ENCODE measurements at places on chromosomes 3 and 15.

DNA sequence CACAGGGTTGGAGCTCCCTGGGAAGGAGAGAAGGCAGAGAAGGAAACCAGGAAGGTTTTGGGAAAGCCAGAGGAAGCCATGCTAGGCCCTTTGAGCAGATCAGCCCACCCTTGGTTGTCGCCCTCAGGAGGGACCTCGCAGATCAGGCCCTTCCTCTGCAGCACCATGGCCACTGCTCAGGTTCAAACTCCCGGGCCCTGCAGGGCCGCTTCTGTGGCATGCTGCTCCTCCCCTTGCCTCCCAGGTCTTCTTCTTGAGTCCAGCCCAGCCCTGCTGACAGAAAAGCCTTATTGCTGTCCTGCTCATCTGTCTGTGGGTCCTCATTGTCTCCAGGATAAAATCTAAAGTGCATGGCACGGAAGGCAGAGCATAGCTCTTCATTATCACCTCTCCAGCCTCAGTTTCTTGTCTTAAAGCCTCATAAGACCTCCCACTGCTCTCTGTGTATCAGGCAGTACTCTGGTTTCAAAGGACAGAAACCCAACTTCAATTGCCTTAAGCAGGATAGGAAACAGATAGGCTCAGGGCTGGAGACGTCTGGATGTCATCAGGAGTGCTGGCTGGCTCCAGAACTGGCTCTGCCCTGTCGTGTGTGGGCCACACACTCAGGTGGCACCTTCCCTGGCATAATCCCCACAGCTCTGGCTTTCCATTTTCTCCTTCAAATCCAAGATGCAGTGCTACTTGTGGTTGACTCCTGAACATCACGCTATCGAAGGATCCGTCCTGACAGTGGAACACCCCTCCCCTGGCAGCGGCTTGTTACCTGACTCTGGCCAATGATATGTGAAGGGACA, 118.5 kb downstream of the EEFSEC start:
- no peak for DNase-seq

DNA sequence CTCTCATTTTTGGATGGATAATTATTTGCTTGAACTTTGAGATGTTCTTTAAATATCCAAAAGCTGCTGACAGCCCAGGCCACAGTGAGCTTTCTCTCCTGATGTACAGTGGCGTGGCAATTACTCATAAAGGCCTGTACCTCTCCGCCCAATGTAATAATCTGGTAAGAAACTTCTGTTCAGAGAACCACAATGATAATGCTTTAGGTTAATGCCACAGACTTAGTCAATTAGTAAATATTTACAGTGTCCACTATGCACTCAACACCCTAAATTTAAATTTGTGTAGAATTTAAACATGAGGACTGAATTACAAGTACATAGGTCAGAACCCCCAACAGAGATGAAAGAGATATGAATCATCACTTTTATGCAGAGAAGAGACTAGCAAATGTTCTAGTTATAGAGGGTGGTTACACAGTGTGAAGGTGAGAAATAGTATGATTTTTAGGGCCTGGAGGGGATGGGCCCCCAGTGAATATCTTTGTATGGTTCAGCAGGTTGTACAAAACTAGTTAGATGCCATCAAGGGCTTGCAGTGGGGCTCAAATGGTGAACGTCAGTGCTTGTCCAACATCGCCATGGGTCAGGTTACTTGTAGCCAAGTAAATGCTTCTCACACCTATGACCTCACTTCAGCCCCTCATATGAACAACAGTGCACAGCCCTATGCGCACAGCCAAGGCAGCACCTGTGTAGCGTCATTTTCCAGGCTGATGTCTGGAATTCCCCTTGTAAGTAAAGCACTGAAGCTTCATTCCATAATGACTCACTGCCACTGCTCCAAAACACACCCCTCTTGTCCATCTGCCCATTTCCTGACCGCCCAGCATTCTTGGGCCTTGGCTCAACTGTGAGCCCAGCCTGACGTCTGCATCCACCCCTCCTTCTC, 13.3 kb downstream of the ABHD2 start:
- no peak for DNase-seq

DNA sequence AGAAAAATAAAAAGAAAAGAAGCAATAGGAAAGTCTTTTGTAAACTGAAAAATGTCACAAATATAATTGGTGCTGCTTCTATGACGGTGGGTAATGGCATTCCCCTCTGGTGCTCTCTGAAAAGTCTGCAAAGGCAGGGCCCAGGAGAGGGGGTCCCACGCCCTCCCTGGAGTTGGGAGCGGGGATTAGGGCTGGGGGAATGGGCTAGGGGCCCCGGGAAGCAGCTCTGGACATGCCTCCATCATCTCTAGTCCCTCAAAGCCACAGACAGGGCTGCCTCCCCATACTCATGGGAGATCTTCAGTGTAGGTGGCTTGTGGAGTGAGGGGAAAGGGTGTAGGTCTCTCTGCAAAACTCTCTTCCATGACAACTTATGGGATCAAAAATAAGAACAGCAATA, 7.8 kb upstream of the RHCG start:
- no peak for DNase-seq

- no peak for DNase-seq
These were observed 177.7 kb downstream of the ZNF385D start for GRCh38 chr3:21573291-21573690.

- DNase-seq, result no peak
These were observed at the start of gene CPLX3 for GRCh38 chr15:74826364-74826819. Gene CPLX3 (plus strand): TSS chr15:74826627. CDS start chr15:74826704, 77 bp downstream.

DNA sequence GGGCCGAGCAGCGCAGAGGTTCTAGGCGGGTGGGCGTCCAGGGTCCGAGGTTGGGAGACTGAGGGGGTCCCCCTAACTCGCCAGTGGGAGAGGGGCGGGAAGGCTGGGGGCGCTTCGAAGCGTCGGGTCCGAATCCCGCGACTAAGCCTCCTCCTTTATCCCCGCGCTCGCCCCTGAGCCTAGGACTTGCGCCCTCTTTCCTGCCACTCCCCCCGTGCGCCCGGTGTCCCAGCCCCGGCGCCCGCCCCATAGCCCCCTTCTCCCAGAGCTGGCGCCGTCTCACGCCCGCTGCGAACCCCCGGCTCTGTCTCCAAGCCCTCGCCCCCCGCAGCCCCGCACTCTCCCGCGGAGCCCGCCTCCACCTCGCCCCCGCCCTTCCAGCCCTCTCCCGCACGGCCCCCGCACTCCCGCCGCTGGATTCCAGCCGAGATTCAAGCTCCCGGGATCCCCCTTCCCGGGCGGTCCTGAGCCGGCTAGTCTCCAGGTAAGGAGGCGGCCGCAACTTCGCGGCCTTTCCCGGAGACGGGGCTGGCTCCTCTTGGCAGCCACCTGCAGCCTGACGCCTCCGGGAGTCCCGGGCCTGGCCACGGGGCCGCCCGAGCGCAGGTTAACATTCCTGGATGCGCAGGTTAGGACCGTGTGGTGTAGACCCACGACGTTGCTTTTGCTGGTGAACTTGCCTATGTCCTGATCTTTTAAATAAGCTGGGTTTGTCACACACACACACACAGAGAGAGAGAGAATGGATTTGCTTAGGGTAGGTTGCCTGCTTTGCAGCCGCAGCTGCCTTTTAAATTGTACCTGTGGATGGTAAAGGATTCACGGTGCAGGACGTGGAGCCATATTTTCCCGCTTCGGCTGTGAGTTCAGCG, 563 bp downstream of the PXYLP1 start:
- peak; percentile 22 for DNase-seq

DNA sequence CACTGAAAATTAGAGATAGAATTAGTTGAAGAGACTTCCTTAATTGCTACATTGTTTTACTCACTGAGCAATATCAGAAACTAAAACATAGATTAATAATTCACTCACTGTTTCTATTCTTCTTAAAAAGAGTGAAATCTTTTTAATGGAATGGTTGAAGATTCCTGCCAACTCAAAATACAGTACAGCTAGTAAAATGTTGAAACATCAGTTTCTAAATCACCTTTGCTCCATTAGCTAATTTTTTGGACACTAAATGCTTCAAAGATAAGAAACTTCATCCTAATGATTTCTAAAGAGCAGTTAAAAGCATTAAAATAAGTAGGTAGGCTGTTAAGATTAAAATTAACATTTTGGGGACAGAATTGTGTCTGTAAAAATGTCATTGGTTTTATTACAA, 10.5 kb upstream of the NIT2 start:
- DNase-seq, result no peak

- no peak for DNase-seq
These were observed 521.9 kb upstream of the NAALADL2 start for GRCh38 chr3:174337227-174337626.

DNA sequence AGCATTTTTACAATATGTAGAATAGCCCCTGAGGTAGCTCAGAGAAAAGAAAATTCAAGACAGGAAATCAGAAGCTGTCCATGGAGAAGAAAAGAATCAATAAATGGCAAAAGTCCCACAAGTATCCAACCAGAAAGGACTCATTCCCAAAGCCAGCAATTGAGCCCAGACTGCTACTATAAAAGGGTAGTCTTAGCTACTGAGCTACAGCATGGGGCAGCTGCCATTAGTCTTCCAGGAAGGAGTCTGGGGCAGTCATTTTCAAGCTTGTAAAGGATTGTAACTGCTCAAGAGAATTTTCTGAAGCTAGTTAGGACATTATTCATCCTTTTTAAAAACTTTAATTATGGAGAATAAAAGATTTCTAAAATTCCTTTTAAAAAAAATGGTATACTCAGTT, 10.5 kb downstream of the LEKR1 start:
- DNase-seq, result no peak

GRCh38 chr3:124053871-124054270, 61.9 kb upstream of the ROPN1 start:
- no peak for DNase-seq

DNA sequence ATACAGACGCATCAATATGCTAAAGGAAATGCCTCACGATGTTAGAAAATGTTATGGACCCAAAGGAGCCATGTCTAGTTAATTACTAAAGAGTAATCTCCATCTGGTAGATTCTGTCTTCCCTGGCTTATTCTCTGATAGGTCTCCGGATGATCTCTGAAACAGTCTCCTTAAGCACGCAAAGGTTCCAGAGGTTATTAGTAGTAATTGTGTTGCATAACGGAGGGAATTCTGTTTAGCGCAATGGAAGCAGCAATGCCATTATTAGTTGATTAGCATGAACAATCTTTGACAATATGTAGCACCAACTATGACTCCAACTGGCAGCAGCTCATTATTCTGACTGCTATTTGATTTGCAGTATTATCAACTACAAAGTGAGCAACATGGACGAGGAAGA, 952.5 kb upstream of the SEMA6D start:
- DNase-seq, result no peak

GRCh38 chr3:13011573-13012220, 61.5 kb downstream of the IQSEC1 start:
- peak; percentile 93 for DNase-seq

DNA sequence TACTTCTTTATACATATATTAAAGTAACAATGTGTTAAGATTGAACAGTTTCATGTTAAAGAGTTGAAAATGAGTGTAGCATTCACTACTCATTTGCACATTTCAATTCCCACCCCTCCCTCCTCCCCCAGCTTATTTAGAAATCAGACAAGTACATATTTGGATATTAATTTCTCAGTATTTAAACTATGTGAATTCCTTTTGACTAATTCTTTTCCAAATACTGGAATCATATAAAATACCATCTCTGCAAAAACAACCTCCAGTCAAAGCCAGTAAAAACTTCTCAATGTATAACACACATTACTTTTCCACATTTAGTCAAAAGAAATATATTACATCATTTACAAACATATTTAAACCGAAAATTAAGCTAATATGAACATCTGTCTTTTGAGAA, 25.5 kb upstream of the SHC4 start:
- DNase-seq, result no peak

DNA sequence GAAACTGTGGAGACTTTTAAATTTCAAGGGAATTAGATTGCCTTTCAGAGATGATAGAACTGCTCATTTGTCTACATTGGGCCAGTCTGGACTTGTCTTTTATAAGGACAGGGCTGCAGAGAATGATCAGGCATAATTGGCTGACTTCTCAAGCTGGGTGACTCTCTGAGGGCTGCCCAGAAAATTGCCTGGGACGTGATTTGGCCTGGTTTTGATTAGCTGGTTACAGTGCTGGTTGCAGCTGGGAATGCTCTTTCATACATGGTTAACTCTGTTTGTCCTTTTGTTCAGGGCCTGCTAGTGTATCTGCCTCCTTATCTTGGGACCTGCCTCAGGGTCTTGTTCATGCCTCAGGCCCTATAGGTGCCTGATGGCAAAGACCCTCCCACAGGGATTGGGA, 245.6 kb downstream of the CLSTN2 start:
- no peak for DNase-seq

DNA sequence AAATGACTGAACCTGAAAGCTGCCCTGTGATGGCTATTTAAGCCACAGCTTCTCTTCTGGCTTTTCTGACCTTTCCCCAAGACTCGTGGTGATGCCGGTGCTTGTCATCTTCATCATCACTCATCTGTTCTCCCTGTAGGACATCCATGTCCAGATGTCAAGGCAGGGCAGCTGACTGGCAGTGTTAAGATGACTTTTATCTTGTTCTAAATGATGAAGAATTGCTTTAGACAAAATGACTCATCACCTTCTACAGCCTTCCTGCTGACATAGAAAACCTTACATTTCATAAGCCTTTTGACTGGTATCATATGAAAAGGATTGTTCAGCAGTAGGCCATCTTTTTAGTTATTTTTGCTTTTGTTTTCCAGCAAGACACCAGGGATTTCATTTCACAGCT, 67.0 kb upstream of the GPR149 start:
- DNase-seq, result no peak

DNA sequence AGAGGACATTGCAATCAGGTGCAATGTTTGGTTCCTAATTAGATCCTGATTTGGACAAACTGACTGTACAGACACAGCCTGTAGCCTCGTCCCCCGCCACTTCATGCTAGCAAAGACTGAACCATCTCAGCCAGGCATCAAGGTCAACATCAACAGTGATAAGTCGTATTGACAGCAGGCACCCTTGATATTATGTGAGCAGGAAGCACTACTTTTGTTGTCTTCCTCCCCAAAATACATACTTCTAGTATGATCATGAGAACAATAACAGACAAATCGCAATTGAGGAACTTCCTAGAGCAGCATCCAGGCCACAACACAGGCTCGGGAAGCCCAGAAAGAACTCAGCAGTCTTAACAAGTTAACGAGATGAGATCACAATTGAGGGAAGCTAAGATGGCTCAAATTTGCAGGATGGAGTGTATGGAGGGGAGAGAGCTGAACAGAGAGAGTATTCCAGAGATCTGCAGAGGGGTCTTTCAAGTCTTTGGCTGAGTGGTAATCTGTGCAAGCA, 20.4 kb downstream of the TGM5 start:
- no peak for DNase-seq

- no peak for DNase-seq
These were observed 20.5 kb upstream of the OR5H1 start for GRCh38 chr3:98109807-98110549.

GRCh38 chr15:26771168-26771567, 1.7 kb downstream of the GABRB3 start:
- no peak for DNase-seq

GRCh38 chr3:22377421-22377820, 626.4 kb upstream of the ZNF385D start:
- DNase-seq, result no peak

Measured in CD4-positive, alpha-beta T cell treated with Interleukin-4 for 1 hour (primary cell).